Posterior vena cava (tissue), 2 donors: ENCODE measurements at places on chromosomes 4 and X. TPM values are rescaled to one million over a fixed set of nuclear protein-coding genes. Genes with fewer than 3 reads are reported as not detected.
A peak's percentile ranks its signal among the peaks of the same experiment; 100 is the strongest.

DNA sequence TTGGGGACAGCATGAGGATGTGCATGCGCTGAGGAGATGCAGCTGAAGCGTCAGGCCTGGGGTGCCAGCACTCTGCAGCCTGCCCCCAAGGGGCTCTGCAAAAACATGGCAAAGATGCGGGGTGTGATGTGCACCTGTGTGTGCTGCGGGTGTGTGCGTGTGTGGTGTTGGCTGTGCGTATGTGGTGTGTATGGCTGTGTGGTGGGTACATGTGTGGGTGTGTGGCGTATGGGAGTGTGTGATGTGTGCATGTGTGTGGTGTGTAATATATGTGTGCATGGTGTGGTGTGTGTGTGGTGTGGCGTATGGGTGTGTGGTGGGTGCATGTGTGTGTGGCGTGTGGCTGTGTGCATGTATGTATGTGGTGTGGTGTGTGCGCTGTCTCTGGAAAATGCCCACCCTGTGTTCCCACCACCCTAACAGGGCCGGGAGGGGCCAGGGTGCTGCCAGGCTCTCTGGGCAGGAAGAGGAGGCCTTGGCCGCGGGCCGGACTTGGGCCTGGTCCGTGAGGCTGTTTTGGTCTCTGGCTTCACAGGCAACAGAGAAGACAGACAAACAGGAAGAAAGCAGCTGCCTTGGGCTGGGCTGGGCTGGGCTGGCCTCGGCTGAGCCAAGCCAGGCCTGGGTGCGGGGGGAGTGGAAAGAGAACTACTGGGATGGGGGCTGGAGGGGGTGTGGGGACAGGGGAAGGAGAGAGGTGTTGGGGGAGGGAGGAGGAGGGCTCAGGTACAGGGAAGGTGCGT, 1.1 kb upstream of the AVPR2 start:
- DNase-seq, result peak; percentile 83

DNA sequence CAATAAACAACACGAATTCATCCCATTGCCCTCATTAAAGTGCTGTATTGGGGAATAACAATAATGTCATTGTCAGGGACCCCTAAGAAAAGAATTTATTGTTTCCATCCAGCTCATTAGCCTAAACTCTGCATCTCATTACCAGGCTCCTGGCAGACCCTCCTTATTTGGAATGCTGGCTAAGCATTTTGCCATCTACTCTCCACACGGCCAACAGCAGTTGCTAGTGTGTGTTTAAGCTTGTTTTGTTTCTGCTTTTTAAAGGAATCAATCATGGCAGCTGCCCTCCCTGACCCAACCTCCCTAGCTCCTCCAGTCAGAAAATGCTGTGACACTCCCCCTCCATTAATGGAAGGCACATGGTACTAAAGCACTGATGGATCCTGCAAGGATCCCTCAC, 43.5 kb downstream of the GATB start:
- DNase-seq, result no peak

- no peak for DNase-seq
These were observed 9.8 kb downstream of the TSPAN5 start for GRCh38 chr4:98648602-98649001.

AMOT gene
- total RNA-seq, result 12.9 TPM

DNA sequence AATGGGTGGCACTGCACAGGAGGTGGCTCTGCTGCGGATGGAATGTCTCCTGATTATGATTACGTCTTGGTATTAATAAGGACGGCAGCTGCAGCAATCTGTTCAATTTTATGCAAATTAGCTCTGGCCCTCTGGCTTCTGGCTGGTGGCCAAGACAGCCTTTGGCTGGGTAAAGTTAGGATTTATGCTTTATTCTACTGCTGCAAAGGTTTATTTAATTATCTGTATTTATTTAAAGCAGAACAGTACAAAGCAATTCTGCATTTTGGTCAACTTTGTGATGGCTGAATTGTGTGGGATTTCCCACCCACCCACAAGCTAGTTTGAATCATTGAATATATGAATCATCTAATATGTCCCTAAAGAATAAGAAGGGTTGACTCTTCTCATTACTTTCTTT, 745.6 kb upstream of the FAM241A start:
- no peak for DNase-seq

GRCh38 chr4:92129408-92129994, 174.3 kb upstream of the GRID2 start:
- DNase-seq, result peak; percentile 47

DNA sequence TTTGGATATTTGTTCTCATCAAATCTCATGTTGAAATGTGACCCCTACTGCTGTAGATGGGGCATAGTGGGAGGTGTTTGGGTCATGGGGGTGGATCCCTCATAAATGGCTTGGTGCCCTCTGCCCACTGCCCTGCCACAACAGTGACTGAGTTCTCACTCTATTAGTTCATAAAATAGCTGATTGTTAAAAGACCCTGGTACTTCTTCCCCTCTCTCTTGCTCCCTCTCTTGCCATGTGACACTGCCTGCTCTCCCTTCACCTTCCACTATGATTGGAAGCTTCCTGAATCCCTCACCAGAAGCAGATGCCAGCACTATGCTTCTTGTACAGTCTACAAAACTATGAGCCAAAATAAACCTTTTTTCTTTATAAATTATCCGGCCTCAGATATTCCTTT, 182.2 kb downstream of the CAMK2D start:
- DNase-seq, result no peak

GRCh38 chr4:598925-599324, 22.8 kb upstream of the TMEM271 start:
- no peak for DNase-seq

HMX1 gene
- 0.19 TPM for total RNA-seq

GRCh38 chrX:110985470-110985869, 110.5 kb upstream of the PAK3 start:
- no peak for DNase-seq

DNA sequence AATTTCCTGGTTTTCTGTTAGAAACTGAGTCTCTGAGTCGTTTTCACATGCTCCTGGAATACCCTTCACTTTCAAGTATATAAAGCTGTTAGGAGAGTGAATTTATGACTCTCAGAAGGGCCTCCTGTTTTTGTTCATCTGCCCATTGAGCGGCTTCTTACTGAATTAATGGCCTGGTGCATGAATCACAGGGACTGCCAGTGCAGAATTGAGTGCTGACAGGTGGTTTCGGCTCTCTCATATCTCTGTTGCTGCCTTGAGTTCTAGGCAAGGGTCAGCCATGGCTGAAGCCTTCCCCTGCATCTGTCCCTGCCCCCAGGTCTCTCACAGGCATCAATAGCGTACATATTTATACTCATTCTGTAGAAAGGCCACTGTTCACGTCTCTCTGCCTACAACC, 22.7 kb upstream of the SEPSECS start:
- DNase-seq, result no peak

DNA sequence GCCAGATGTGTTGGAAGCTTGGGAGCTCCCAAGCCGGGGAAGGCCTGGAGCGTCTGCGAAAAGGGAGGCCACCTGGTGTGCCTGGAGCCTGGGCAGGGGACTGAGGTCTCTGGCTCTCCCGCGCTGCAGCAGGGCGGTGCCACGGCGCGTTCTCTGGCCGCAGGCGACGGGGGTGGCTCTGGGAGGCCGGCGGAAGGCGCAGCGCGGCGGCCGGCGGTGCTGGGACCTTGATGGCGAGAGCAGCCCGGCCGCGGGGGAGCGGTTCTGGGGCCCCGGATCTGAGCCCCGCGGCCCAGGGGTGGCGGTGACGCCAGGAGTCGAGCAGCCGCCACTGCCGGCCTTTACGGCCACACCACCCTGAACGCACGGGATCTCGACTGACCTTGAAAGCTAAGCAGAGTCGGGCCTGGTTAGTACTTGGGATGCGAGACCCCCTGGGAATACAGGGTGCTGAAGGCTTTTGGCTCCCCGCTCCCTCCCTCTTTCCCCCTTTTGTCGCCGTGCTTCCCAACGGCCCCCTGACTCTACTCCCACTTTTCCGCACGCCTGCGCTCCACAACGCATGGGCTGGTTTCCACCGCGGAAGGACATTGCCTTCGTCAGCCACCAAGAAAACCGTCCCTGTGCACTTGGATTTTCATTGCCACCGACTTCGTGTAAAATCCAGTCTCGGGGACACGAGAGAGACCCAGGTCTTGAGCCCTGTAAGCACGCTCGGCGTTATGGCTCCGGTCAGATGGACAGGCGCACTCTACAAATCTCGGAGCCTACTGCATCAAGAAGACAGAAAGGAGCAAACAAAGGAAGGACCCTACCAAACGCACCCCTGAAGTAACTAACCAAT, 9.5 kb downstream of the FRG2 start:
- peak; percentile 40 for DNase-seq

DNA sequence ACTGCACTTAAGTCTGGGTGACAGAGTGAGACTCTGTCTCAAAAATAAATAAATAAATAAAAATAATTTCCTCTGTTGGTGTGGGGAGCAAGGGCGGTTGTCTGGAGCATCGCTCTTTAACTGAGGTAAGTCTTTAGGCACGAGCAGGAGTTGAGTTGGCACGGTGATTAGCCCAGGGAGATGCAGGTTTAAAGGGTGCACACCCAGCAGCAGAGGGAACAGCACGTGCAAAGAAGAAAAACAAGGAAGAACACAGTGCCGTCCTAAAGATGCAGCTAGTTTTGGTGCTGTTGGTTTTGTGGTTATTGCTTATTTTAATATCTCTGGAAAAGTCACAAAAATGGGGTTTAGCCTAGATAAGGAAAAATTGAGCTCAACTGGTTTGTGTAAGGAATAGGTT, 87.8 kb downstream of the DHX15 start:
- no peak for DNase-seq

GRCh38 chr4:153260132-153260531, 55.9 kb downstream of the TRIM2 start:
- no peak for DNase-seq

IQCM gene
- not detected for total RNA-seq

C1QTNF7 gene
- total RNA-seq, result 6.8 TPM

GRCh38 chr4:42101446-42101975, 50.9 kb downstream of the BEND4 start:
- no peak for DNase-seq

VCX gene
- total RNA-seq, result not detected
